ENCODE measurements at places on chromosomes 2 and 18.

GRCh38 chr2:1544478-1545069, 131.3 kb downstream of the TPO start:
- no peak for DNase-seq

DNA sequence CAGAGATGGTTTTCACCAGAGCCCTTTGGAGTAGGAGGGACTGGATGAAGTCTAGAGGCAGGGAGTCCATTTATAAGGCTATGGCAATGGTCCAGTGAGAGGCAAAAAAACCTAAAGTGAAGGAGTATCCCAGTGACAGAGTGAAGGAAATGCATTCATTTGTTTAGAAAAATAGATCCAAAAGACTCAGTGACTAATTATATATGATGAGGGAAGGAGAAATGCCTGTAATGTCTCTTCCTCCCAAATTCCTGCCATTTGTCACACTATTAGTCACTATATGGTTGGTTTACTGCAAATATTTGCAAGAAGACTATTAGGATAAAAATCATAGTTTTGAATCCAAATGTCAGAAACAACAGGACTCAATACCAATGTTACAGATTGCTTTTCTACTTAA, 104.2 kb downstream of the ZNF521 start:
- DNase-seq: no peak

GRCh38 chr18:46794607-46795006, 37.8 kb upstream of the ST8SIA5 start:
- no peak for DNase-seq

DNA sequence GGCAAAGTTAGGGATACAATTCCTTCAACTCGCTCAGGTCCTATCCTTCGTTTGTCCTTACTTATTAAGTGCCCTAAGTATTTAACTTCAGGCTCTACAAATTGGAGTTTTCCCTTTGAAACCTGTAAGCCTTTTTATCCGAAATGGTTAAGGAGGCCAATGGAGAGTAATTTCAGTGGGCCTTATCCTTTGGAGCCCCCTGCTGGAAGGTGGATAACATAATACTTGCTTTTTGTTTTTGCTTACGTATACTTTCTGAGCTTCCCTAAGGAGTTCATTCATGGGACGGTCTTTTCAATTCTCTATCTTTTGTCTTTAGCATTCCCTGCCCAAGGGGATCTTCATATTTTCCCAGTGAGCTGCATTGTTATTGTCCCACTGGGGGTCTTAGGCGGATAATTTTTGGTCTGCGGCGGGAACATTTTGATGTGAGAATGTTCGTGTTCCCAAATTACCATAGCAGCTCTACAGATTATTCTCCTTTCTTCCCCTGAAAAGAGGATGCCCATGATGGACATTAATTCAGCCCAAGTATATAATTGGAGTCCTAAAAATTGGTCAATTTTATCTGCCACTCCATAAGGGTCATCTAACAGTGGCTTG, 34.4 kb upstream of the TRAPPC8 start:
- DNase-seq: peak; percentile 10

DNA sequence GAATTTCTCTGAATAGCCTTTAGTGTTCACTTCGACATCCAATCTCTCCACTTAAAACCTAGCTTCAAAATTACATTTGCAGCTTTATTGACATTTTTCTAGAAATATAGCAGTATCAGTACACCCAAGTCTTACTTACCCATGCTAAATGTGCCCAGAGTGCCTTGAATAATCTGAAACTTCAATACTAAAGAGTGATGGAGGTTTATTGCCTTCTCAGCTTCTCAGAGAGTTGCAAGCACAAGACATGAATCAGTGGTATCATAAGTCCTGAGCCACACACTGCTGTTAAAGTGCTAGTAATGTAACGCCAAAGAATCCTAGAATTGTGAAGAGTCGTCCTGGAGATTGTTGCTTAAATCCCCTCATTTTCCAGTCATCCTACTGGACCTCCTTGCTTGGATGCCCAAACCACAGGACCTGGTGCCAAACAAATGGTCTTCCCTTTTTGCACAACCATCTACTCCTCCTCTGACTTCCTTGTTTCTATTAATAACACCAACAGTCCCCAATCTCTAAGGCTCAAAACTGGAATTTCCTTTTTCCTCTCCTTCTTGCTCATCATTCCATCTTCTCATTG, 83.2 kb upstream of the SPATS2L start:
- no peak for DNase-seq

DNA sequence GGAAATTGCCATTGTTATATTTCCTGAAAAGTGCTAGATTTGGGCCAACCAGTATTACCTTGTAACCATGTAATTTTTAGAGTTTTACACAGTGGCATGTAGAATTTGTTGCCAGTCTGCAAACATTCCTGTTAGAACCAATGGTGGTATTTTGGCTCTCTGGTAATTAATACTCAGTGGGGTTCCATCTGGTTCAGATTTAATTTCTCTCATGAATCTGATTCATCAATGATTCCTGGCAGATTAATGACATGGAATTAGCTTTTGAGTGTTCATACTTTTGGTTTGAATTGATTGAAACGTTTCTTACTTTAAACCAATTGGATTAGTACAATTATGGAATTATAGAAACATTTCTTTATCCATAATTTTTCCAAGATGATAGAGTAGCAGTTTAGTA, 93.2 kb downstream of the MC4R start:
- DNase-seq: no peak

DNA sequence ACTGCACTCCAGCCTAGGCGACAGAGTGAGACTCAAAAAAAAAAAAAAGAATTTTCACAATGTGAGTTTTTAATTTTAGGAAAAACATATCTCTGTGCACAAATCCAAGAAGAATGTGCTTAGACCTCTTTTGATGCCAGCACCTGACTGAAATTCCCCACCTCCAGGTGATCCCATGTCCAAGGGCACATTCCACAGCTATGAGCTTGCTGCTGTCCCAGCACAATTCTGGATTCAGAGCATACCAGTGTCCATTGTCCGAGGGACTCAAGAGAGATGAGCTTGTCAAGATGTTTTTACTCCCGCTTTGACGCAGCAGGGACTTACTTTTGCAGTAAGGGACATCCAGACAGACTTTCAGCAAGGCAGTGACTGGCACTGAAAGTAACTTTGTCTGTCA, 489.1 kb upstream of the ACVR2A start:
- DNase-seq: no peak

GRCh38 chr2:12507295-12507694, 209.4 kb upstream of the TRIB2 start:
- peak; percentile 67 for DNase-seq

GRCh38 chr2:173860082-173860481, 105.1 kb downstream of the SP3 start:
- DNase-seq: no peak

- DNase-seq: no peak
Measured at GRCh38 chr18:72376256-72376655, 167.9 kb downstream of the CBLN2 start.

GRCh38 chr2:219997341-219997851, 370.0 kb downstream of the SLC4A3 start:
- DNase-seq: no peak

GRCh38 chr2:234840336-234840735, 111.5 kb upstream of the SH3BP4 start:
- DNase-seq: no peak

DNA sequence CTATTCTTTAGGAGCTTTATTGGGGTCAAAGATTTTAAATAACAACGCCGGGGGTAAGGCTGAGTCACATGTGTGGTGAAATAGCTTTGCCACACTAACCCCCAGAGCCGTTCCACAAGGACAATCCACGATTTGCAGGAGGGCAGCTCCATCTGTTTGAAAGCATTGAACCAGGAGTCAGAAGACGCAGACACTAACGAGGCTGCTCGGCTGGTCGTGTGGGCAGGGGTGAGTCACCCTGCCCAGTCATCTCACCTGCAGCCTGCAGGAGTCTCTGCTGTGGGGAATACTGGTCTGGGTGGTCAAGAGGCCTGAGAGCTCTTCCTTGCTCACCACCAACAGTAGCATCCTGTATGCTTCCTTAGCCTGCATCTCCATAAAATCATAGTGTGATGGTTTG, 149.2 kb upstream of the NCK2 start:
- no peak for DNase-seq

DNA sequence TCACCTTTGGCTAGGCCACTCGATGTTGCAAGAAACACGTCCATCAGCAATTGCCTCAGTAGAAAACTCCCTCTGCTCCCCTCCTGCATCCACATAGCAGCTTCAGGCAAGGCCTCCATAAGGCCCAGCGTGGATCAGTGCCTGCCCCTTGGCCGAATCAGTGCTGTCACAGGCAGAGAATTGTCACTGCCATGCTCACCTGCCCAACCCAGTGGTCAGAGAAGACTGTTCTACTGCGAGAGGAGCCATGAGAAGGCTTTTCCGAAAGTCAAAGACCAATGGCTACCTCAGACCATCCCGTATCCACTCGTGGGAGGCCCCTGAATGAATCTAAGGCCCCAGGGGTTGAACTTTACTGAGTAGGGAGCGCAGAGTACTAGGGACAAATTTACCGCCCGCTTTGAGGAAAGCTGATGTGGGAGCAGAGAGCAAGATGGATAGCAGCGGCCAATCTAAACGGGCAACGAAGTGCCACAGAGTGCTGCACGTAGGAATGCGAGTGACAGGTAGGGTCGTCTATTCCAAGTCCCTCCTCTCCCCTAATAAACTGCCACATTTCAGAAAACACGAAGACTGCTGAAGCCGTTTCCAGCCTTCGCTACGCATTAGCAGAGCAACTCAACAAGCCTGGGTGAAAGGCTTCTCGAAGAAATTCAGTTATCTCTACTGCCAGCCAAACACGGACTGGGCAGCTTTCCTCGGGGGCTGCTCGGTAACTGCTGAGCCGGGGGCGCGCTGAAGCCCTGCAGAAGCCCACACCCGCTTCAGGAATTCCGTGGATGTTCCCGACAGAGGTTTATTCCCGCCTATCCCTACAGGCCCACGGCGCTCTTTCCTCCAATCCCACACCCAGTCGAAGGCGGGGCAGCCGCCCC, 968 bp upstream of the RALBP1 start:
- no peak for DNase-seq
